H7 (cell line): ENCODE measurements at places on chromosomes 2 and 18. TPM values are rescaled to one million over a fixed set of nuclear protein-coding genes. Genes with fewer than 3 reads are reported as not detected.

- DNase-seq, result no peak
These were observed 33.4 kb upstream of the SLC9A2 start for GRCh38 chr2:102585847-102586404.

- DNase-seq, result no peak
These were observed 46.9 kb upstream of the CYP20A1 start for GRCh38 chr2:203191961-203192360.

GRCh38 chr18:23099621-23100020, 35.7 kb upstream of the CABLES1 start:
- no peak for DNase-seq

- no peak for DNase-seq
These were observed 23.3 kb downstream of the PAX8 start for GRCh38 chr2:113255140-113256070.

DNA sequence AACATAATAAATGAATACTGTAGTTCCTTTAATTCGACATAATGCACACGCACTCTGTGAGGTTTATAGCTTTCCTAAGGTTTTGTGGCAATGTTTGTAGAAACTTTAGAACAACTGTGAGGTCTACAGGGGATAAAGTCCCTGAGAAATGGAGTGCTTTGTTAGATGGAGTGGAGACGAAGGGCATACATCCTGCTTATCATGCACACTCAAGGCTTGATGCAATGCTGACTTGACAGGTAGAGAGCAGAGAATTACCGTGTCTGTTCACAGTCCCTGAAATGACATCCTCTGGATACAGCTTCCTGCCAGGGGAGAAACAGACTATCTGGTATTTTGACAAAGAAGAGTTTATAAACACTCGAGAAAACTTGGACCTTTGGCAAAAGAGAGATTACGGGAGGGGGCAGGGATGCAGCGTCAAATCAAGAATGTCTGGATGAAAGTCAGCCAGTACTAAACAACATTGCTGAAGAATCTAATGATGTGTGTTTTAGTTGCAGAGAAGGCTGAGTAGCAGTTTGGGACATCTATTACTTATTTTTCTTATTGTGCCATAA, 766.9 kb upstream of the ZEB2 start:
- no peak for DNase-seq

DNA sequence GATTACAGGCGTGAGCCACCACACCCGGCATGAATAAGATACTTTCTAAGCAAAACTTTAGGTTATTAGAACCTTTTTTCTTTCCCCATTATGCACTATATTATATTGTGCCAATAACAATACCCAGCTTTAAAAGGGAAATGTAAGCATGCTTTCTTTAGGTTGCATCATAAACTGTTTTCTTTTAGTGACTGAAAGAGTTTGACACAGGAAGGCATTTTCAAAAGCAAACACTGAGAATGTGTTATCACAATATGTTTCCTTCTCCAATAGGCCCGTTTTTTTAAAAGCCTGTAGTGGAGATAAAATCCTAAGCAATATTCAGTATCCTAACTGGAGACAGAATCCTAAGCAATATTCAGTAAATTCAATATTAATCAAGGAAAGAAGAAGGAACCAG, 16.7 kb upstream of the EPB41L5 start:
- no peak for DNase-seq

- peak; percentile 80 for DNase-seq
These were observed 150.0 kb downstream of the NEDD4L start for GRCh38 chr18:58194028-58194427.

DNA sequence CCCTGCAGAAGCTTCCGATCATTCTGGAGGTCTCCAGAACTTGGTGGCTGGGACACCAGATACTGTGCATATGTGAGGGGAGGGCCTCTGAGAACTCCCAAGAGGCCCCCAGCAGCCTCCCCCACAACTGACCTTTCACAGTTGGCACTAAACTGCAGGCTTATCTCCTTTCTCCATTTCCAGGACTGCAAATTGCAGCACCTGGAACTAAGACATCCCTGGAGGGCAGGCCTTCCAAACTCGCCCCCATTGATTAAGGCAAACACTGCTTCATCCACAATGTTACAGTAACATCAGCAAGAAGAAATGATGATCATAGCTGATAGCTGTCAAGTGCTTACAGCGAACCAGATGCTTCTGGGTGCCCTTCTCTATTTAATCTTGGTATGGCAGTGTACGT, 67.9 kb downstream of the TGOLN2 start:
- DNase-seq, result no peak

GRCh38 chr2:134455426-134455825, 201.6 kb downstream of the MGAT5 start:
- no peak for DNase-seq

DNA sequence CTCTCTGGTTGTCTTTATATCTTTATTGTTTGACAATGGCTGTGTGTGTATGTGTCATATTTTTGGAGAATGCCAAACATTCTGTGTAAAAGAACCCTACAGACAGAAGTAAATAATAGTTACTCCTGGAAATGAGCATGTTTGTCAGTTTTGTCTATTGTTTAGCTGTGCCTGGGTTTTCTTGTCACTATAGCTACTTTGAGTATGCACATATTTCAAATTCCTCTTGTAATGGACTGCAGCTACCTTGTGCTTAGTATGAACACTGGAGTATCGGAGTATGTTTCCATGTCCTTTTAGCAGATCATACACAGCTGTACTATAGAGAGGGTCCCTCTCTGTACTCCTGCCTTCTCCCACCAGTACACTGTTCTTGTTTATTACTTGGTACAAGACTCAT, 58.0 kb upstream of the DOCK10 start:
- no peak for DNase-seq

GRCh38 chr2:221915926-221916325, 343.8 kb upstream of the EPHA4 start:
- no peak for DNase-seq

GRCh38 chr18:50654658-50655550, 95.0 kb downstream of the MAPK4 start:
- no peak for DNase-seq

DNA sequence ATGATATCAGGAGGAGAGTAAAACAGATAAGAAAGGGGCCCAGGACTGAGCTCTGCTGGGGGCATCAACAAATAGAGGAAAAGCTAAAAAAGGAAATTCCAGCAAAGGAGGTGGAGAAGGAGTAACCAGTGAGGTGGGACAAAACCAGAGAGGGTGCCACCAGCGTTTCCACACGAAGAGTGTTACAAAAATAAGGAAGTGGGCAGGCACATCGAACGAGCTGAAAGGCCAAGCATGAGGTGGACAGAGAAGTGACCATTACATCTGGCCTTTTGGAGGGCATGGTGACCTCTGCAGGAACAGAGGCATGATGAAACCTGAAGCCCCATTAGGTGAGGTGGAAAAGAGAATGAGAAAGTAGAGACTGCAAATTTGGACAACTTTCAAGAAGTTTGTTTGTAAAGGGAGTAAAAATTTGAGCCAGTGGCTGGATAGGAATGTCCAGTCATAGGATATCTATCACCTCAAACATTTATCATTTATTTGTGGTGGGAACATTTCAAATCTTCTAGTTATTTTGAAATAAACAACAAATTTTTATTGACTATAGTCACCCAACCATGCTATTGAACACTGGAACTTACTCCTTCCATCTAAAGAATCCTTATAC, 18.4 kb upstream of the VIT start:
- DNase-seq, result no peak

DNA sequence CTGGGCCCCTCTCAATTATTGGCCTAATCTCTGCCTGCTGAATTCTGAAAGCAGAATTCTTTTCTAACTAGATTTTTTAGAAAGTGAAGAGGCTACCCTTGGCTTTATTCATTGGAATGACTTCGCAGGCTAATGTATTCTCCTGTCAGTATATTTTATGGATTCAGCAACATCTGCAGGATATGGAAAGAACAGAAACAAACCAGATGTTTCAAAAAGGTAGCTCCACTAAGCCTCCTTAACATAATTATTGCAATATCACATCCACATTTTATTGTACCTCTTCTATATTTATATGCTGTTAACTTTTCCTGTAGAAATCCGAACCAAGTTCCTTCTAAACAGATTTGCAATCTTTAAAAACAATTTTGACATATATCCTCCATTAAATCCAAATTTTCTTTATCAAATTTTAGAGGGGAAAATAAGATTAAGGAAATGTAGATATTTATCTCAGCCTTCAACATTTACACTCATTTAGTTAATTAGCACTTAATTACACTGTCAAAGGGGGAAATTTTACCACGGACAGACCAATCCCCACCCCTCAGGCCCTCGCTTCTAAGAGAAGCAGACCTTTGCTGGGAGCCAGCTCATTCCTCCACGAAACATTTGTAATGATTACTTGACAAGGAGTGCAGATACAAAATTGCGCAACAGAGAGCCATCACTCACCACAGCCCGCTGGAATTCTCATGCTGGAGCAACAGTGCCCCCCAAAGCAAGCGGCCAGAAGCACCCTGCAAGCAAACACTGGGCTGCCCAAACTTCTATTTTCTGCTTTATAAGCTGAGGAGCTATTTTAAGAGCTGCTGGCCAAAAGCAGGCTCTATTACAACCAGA, 253.4 kb downstream of the ETAA1 start:
- DNase-seq, result peak; percentile 62

DNA sequence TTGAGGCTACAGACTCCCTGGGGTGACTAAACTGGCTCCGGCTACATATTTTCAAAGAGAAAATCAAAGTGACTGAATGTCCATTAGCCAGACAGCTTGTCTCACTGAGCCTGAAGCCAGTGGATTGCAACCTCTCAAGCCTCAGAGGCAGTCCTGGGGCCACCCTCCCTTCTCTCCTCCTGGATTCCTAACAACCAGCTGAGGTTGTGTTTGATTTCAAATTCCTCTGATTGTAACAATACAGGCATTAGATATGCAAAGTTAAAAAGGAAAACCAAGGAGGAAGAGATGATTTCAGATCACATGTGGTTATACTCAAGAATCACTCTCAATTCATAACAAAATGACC, 101.0 kb upstream of the LMAN1 start:
- no peak for DNase-seq

- no peak for DNase-seq
These were observed 53.3 kb upstream of the CXCR4 start for GRCh38 chr2:136171223-136171622.

DNA sequence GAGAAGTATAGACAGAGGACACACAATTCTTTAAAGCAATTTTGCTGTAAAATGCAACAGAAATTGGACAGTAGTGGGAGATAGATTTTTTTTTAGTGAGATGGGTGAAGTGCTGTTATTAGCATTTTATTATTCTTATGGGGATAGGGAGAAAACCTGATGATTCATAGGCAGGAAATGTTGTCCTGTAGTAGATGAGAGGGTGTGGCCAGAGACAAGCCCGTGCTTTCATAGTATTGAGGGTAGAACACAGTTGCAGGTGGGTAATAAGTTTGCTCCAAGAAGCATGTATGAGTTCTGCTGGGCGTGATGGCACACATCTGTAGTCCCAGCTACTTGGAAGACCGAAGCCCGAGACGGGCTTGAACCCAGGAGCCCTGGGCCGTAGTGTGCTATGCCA, 128.3 kb upstream of the ARHGAP28 start:
- no peak for DNase-seq

DNA sequence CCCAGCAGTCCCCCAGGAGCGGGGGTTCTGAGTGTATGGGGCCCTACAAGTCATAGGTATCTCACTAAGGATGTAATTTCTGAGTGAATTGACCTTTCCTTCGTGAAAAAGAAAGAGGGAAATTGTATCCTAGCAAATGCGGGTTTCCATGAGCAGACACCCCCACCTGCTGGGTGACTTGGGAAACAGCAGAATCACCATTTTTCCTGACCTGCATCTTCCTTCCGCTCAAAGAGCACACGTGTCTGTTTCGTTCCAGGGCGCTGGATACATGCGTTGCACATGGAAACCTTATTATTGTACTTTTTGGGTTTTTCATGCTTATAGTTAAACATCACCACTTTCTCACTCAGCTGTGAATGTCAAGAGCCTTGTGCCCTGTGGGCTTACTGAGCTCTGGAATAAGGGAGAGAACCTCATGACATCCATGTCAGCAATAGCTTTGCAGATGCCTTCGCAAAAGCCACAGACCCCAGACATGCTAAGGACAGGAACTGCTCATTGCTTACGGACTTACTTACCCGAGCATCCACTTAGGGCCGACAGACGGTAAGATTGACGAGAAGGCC, 132.8 kb downstream of the TPO start:
- DNase-seq, result peak; percentile 85

DNA sequence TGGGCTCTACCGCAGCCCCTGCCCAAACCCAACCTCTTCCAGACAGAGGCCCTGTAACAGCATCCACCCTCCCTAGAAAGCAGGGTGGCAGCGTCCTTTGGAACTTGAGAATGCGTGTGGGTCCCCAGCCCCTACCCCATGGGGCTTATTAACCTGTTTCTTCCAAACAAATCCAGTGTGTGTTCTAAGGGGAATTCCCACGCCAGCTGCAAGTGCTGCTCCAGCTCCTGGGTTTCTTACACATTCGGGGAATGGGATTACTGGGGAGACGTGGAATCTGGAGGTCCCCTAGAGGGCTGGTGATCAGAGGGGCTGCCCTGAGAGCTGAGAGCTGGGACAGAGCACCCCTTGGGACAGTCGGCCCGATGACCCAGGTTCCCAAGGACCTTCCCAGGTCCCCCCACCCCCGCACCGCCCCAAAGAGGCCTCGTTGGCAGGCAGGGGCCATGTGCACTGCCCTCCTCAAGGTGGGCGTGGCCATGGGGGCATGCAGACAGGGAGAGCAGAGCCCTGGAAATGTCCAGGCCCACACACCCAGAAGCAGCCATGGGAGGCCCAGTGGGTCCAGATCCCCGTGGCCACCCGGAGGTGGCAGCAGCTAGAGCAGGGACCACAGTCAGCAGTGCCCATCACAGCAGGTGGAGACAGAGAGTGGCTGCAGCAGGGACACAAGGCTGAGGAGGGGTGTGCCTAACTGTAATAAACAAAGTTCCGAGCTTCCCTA, 18.8 kb upstream of the TEX44 start:
- no peak for DNase-seq

GRCh38 chr2:208542465-208543041, 136.0 kb downstream of the PTH2R start:
- no peak for DNase-seq

- peak; percentile 77 for DNase-seq
These were observed 794 bp downstream of the NOTO start for GRCh38 chr2:73203055-73203681.

GRCh38 chr2:230416061-230416721, at the start of gene SP100:
SP100 (plus strand) TSS chr2:230416201; CDS start chr2:230416297, 96 bp downstream.
- peak; percentile 32 for DNase-seq

DNA sequence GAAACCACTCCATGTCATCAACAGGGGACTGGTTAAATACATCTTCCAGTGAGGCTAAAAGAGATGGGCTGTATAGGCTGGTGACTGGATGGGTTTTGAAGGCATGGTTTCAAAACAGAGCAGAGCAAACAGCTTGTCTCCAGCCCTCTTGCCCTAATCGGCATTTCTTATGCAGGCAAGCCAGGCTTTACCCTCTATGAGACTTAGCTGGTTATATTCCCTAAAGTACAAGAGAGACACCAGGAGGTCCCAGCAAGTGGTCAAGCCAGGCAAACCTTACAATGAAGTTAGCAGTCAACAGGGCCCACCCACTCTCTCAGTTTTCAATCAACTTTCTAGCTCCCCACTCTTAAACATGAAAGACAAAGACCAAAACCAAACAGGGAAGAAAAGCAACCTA, 19.0 kb downstream of the OSBPL1A start:
- DNase-seq, result peak; percentile 69

TDRD15 gene
- total RNA-seq, result not detected in 2 replicates

RAD51AP2 gene
- 0.10 and 0.15 TPM in 2 replicates for total RNA-seq

HOXD12 gene
- total RNA-seq, result not detected in 2 replicates

LIMS3 gene
- total RNA-seq, result not detected in 2 replicates

DLX1 gene
- total RNA-seq, result 0.26 TPM in 1 of 2 replicates, not detected in the other

DPYSL5 gene
- total RNA-seq, result 3.8 and 4.4 TPM in 2 replicates

TBR1 gene
- total RNA-seq, result under 0.01 and 0.37 TPM in 2 replicates

NT5DC4 gene
- not detected in 2 replicates for total RNA-seq

ANKRD53 gene
- total RNA-seq, result not detected in 2 replicates

HMSD gene
- total RNA-seq, result 0.15 and 0.17 TPM in 2 replicates

PGAP1 gene
- total RNA-seq, result 6.1 and 7.4 TPM in 2 replicates

TMEM169 gene
- 0.42 and 1.1 TPM in 2 replicates for total RNA-seq

MRO gene
- 1.1 and 1.7 TPM in 2 replicates for total RNA-seq
